ENCODE measurements at places on chromosomes 5 and 9. TPM values are rescaled to one million over a fixed set of nuclear protein-coding genes. Genes with fewer than 3 reads are reported as not detected.

BICD2 gene
- 75.3 TPM for total RNA-seq

SHOC1 gene
- total RNA-seq: not detected

- ATAC-seq: no peak
These were observed 4.1 kb downstream of the RABEPK start for GRCh38 chr9:125204477-125204876.

GRCh38 chr5:148209151-148209770, 6.4 kb downstream of the SPINK6 start:
- ATAC-seq: no peak

GRCh38 chr5:113062869-113063508, 86.4 kb downstream of the DCP2 start:
- ATAC-seq: no peak

DNA sequence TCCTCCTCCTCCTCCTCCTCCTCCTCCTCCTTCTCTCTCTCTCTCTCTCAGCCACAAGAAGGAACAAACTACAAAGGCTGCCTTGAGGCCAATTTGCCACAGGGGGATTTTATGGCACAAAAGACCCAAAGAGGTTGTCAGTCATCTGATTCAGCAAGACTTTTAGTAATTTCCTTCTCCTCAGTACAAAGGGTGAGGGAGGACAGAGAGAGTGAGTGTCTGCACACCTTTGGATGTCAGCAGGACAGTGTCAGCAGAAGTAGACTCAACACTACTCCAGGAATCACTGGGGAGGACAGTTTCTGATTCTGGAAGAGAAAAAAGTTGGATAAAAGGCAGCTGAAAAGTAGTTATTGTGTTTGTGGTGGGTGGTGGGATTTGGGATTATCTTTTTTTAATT, 13.6 kb downstream of the TIMD4 start:
- no peak for ATAC-seq

- no peak for ATAC-seq
These were observed 41.3 kb downstream of the CAST start for GRCh38 chr5:96703384-96703920.

PCDHGA10 gene
- total RNA-seq: 2.9 TPM

- no peak for ATAC-seq
These were observed 20.6 kb upstream of the LARP1 start for GRCh38 chr5:154734370-154735248.

DNA sequence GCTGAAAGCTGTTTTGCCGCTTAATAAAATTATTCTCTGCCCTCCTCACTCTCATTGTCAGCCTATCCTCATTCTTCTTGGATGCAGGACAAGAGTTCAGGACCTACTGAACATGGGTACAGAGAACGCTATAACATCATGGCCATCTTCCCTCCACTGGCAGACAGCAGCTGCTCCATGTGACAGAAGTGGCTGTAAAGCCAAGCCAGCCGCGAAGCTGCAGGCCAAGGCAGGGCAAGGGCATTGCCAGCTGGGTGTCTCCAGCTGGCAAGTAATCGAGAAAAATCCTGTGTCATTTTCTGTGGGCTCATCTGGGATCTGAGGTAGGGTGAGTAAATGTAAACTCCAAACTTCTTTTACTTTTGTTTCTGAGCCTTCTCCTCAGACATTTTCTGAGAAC, 84.8 kb downstream of the SLC25A46 start:
- no peak for ATAC-seq

DNA sequence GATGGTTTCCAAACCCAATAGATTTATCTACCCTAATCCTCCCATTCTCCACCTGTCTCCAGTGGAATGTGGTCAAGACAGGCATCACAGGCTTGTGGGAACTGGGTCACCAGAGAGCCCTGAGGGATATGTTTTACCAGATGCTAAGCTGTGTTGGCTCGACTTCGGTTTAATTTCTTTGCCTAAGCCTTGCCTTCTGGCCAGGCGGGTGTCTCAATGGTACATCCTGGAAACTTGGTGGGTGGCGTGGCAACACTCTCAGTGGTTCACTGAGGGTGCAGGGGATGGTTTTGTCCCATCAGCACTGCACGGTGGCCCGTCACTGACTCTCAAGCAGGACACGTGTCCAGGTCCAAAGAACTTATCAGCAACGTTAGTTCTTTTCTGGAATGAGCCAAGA, 192.2 kb downstream of the TENT4A start:
- peak; percentile 41 for ATAC-seq

- ATAC-seq: no peak
These were observed 50.1 kb upstream of the BASP1 start for GRCh38 chr5:17167171-17167891.

- ATAC-seq: no peak
These were observed 71.4 kb downstream of the SEMA4D start for GRCh38 chr9:89426384-89426961.

SPINK13 gene
- total RNA-seq: not detected

GRCh38 chr9:19117039-19117716, 10.1 kb downstream of the PLIN2 start:
- no peak for ATAC-seq

ACSL6 gene
- total RNA-seq: 1.7 TPM

DNA sequence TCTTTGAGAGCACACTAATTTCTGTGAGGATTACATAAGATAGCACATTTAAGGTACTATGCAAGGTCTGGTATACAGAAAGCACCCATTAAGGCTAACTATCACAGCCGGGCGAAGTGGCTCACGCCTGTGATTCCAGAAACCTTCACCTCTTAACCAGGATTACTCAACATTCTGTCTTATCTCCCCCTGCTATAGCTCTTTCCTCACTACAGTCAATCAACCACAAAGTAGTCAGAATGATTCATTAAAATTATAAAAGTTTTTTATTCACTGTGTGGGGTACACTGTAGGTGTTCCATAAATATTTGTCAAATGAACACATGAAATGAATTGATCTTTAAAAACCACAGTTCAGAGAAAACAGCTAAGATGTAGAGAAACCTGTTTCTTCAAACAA, 48.7 kb downstream of the CHD1 start:
- ATAC-seq: no peak

DNA sequence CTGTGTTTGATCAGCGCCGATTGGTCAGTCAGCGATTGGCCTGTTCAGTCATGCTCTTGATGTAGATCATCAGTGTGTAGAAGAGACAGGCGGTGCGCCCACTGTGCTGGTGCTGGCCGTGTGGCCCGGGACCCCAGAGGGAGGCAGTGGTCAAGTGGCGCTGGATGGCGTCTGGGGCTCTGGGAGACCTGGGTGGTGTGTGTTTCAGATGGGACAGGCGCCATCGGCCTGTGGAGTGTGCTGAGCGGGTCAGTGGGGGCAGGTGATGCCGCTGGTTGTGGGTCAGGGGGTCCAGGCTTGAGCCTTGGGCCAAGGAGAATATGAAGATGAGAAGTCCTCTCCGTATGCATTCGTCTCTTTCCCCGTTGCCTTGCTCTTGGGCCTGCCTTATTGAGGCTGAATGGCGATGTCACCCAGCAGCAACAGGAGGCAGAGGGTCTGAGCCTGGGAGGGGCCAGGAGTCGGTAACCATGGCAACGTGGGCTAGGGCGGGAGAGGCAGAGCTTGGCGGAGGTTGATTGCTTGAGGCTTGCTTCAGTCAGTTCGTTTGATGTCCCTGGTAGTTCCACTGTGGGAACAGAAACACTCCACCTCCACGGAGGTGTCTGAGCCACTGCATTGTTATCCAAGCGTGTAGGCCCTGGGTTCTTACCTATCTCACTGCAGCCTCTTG, 117.8 kb upstream of the CACNA1B start:
- no peak for ATAC-seq

GRCh38 chr9:3397766-3398165, 128.0 kb downstream of the RFX3 start:
- no peak for ATAC-seq

TBC1D13 gene
- 18.7 TPM for total RNA-seq

GRCh38 chr5:143436871-143437270, 33.4 kb upstream of the NR3C1 start:
- ATAC-seq: no peak

TCF7 gene
- 1.4 TPM for total RNA-seq

FGF1 gene
- 1.6 TPM for total RNA-seq

Measured in gastroesophageal sphincter (tissue), 4 donors.